Stimulated activated CD4-positive, alpha-beta T cell treated with anti-CD3 and anti-CD28 coated beads, TNF-alpha, amount 100 ng/mL, for 24 hours (primary cell): ENCODE measurements at places on chromosomes 2 and 18.

GRCh38 chr2:96491860-96492497 lies 13.2 kb downstream of the NEURL3 start:
- DNase-seq: no peak

DNA sequence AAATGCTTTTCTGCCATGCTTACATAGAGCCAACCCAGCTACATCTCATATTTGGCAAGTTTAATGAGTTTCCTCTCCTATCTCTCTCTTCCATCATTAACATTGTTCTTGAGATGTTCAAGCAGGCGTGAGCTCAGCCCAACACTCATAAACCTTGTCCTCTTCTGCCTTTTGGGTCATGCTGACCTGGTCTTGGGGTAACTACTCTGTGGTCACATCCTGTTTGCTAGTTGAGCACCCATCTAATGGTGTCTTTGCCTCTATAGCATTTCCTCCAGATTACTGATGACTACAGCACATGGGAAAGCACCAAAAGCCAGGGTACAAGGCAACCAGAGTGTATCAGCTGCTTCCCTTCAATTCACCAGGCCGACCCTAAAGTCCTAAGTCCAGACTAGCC lies 366.9 kb upstream of the HNRNPA3 start:
- DNase-seq: no peak

DNA sequence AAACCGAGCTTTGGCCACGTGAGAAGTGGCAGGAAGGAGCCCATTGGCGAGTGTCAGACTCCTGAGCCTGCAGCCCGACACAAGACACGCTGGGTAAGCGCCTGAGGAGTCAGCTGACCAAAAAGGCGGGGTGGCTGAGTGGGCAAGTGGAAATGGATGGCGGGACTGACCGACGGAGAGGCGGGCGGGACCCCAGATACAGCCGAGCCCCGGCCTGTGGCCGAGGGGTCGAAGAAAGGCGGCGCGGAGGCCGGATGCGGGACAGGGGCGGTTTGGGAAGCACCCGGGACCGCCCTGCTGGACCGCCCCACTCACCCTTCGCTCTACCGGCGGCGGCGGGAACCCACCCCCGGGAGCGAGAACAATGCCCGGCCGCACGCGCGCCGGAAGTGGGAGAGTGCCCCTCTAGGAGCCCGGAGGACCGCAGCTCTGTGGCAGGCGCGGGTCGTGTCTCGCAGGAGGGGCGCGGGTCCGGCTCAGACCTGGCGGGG lies 22.8 kb downstream of the ZSCAN30 start:
- DNase-seq: peak; percentile 27

DNA sequence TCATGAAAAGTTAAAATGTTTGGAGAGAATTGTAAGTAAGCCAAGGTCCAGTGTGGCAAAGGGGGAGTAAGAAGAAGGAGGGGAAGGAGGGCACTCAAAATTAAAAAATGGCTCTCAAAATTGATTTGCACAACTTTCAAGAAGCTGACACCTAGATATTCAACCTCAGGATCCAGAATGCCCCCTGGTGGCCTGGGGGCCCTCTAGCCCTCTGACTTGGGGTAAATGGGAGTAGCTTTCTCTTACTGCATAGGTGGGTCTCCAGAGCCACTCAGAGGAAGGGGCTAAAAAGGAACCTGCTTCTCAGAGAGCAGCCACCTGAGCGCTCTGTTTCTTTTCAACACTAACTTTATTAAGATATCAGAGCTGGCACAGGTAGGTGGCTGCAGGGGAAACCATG lies 968.5 kb downstream of the BCL11A start:
- DNase-seq: peak; percentile 4

GRCh38 chr2:236162031-236162845 lies 5.9 kb downstream of the GBX2 start:
- no peak for DNase-seq

- no peak for DNase-seq
Measured at GRCh38 chr2:34003795-34004194, 404.7 kb upstream of the FAM98A start.

GRCh38 chr2:165467921-165468320 lies 1.6 kb upstream of the CSRNP3 start:
- DNase-seq: no peak

GRCh38 chr2:148255929-148256328 lies 235.0 kb downstream of the MBD5 start:
- no peak for DNase-seq

DNA sequence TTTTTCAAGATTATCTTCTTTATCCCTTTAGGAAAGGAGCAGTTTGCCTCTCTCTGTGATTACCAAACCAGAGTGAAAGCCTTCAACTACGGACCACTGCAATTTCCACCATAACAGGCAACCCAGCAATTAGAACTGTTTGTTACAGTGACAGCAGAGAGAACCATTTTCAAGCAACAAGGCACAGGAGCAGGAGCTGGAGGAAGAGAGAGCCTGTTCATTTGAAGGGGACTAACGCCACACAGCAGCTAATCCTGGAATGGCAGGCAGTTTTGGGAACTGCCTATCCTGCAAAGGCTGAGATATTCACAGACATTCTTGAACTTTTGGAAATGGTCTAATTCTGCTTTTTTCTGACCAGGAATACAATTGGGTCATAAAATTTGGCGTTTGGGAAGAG lies 1541.9 kb upstream of the PIK3C3 start:
- no peak for DNase-seq

DNA sequence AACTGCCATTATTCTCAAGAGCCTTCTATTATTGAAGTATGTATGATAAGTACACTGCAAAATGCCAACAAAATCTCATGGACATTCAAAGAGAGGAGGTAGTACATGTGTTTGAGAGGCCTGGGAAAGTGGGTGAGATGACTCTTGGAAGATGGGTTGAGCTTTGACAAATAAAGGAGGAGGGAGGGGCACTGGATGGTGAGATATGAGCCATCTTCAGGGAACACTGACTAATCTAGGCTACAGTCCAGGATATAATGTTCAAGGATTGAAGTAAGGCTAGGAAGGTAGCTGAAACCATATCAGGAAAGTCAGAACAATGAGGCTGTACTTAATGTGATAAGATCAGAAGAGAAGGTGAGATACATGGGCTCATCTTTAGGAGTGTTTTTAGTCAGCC lies 559.7 kb downstream of the ZEB2 start:
- DNase-seq: no peak

GRCh38 chr18:78126536-78126935 lies 853.1 kb upstream of the SALL3 start:
- DNase-seq: no peak

DNA sequence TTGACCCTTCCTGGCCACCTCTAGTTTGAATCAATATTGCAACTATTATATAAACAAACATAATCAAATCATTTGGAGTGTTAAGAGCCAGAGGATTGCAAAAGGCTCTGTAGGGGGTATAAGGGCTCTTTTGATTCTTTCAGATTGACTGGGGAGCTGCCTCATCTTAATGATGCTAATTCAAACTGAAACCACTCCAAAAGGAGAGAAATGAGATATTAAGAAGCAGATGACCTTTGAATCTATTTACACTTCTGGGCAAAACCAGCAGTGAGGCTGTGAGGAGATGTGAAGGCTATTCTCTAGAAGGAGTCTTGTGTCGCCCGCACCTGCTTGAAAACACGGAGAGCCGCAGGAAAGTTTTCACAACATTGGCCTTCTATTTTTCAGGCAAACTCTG lies 311.2 kb upstream of the CRIM1 start:
- DNase-seq: no peak

- no peak for DNase-seq
Measured at GRCh38 chr18:58996131-58996641, 131.5 kb downstream of the ZNF532 start.

GRCh38 chr2:77156599-77156998 lies 365.6 kb downstream of the LRRTM4 start:
- no peak for DNase-seq

- DNase-seq: no peak
Measured at GRCh38 chr2:164714471-164714870, 93.2 kb upstream of the GRB14 start.

DNA sequence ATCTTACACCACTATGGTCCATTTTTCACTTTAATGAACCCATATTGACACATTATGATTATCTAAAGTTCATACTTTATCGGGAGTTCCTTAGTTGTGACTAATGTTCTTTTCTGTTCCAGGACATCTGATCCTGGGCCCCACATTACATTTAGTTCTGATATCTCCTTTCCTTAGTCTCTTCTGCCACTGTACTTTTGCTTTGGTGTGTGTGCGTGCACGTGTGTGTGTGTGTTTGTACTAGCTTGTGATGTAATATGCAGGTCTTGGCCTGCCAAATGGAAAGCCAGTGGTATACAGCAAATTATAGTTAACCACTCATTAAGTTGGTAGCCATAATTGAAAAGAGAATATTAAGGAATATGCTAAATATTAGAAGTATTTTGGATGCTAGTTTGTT lies 88.0 kb downstream of the CDC42EP3 start:
- DNase-seq: no peak

GRCh38 chr2:237482485-237482884 lies 4.6 kb upstream of the MLPH start:
- DNase-seq: no peak

GRCh38 chr2:195513119-195513518 lies 143.9 kb upstream of the SLC39A10 start:
- no peak for DNase-seq

DNA sequence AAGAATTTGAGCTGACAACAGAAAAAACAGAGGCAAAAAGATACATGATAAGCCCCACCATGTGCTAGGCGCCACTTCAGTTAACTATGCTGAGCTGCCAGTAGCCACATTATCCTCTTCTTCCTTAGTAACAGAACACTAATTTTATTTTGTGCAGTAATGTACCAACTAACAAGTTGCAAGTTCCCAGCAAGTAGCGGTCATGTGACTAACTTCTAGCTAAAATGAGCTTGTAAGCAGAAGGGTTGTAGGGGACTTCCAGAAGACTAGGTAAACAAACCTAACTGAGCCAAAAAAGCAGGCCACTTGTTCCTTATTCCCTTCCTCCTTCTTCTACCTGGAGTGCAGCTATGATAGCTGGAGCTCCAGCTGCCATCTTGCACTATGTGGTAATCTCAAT lies 75.5 kb downstream of the DTNB start:
- DNase-seq: no peak

DNA sequence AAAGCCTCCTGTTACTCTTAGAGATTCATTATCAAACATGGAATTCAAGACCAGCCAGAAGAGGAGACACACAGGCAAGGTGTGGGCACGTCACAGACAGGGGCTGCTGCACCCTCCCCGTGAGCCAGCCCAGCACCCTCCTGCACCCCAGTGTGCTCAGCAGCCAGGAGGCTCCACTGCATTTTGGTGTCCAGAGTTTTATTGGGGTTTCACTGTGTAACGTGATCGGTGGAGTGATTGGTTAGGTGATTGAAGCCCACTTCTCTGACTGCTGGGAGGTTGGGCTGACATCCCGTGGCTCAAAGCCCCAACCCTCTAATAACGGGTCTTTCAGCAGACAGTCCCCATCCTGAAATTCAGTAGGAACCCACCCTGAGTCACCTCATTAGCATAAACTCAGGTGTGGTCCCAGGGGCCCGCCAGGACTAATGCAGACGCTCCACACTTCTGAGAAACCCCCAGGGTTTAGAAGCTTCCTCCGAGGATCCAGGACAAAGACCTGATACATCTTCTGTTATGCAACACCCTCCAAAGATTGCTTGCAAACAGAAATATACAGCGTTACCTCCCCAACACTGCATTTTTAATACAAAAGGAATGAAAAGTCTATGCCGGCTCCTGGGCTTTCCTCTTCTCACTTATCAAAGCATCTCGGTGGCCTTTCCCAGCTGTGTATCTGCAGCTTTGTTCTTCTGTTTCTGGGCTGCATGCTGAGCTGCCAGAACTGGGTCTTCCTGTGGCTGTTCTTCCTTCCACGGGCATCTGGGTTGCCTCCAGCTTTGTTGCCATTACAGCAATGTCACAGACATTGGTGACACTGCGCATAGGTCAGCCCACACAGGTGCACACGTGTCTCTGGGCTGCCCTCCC lies 43.7 kb upstream of the SNED1 start:
- DNase-seq: no peak

GRCh38 chr2:159880729-159881128 lies 82.7 kb upstream of the CD302 start:
- DNase-seq: no peak

GRCh38 chr18:12492907-12493306 lies 85.2 kb downstream of the PRELID3A start:
- no peak for DNase-seq

GRCh38 chr18:5455674-5456073 lies 88.1 kb downstream of the EPB41L3 start:
- no peak for DNase-seq

DNA sequence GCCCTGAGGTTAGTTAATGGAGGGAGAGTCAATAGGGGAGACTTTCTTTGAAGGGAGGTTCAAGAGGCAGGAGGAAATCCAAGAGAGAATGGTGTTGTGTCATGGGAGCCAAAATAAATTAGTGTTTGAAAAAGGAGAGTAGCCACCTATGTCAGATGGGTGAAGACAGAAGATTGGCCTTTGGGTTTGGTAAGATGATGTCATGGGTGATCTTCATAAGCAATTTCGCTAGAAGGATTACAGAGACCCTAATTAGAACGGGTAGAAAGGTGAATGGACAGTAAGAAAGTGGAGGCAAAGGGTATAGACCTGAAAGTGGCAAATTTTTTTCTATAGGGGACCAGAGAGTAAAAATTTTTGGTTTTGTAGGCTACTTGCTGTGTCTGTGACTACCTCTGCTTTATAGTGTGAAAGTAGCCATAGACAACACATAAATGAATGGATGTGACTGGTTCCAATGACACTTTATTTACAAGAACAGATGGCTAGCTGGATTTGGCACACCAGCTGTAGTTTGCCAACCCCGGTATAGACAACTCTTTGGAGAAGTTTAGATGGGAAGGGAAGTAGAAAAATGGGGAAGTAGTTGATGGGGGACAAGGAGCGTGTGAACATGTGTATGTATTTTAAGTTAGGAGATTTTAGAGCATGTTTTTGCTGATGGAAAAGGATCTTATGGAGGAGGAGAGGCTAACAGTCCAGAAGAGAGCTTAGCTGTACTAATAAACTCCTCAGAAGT lies 9.3 kb downstream of the STAMBP start:
- no peak for DNase-seq

DNA sequence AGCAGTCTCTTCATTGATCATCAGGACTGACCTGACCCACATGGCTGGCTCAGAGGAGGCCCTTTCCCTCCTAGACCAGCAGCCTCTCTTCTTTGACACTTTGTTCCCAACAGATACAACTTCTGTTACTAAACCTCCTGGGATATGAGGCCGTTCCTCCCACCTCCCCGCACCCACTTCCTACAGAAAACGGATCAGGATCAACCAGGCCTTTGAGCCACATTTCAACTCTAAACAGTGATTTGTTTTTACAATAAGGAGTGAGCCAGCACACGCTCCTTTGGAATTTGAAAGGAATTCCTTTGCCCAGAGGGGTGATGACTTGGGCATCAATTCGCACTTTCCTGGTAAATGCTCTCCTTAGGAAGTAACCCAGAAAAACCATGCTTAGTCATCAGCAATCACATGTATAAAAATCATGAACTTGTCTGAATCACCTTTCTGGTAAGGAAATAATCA lies 180.4 kb downstream of the FAM124B start:
- no peak for DNase-seq

- DNase-seq: no peak
Measured at GRCh38 chr2:55088400-55088799, 38.1 kb upstream of the RTN4 start.

DNA sequence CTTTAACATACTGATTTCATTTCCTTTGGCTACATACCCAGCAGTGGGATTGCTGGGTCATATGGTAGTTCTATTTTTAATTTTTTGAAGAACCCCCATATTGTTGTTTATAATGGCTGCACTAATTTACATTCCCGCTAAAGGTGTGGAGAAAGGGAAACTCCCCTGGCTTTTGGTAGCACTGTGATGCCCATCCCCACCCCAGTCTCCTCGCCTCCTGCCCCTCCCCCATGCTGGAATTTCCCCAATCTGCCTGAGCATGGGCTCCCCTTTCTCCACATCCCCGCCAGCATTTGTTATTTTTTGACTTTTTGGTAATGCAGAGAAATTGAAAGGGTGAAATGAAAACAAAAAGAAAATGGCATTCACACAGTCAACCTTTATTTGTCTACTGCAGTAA lies 30.0 kb upstream of the SULT1C4 start:
- DNase-seq: no peak
